ENCODE measurements at places on chromosomes 2 and 18.

GRCh38 chr2:112782234-112782799, 2.0 kb downstream of the IL1A start:
- ATAC-seq: peak; percentile 87

DNA sequence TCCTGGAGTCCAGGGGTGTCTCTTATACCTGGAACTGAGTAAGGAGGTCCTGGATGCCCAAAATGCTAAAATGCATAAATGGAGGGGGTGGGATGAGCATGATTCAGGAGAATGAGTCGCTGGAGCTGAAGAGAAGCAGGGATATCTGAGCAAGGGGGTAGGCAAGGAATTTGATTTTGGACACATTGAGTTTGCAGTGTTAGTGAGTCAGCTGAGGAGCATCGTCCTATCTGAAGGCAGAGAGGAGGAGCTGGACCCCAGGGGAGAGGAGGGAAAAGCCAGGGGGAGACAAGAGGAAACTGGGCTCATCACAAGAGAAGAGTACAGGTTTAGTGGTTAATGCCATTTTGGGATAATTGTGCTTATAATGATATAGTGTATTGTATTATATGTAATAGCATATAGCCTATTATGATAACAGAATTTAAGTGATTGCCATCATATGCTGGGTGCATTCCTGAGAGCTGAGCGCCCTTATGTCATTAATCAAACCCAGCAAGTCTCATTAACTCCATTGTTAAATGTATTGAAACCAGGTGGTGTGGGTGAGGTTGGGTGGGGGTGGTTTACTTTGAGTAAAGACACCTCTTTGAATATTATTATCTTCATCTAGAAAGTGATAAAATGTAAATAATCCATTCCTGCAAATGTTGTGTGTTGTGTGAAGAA, 12.4 kb downstream of the EHD3 start:
- ATAC-seq: no peak

GRCh38 chr18:52844323-52844722, 504.3 kb downstream of the DCC start:
- no peak for ATAC-seq

GRCh38 chr2:104502901-104503300, 351.0 kb upstream of the POU3F3 start:
- no peak for ATAC-seq

DNA sequence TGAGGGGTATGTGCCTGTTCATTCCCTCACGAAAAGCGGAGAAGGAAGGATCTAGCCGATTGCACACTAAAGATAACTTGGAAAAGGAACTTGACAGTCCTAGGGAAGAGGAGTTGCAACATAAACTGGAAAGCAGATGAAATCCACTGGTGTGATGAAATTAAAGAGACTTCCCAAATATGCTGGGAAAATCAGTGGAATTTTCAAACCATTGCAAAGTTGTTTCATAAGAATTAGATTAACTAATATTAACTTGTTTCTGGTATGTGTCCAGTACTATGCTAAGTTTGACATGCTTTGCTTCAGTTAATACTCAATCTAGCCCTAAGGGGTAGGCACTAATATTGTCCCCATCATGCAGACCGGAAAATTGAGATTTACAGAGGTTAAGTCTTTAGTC, 222.7 kb downstream of the IKZF2 start:
- no peak for ATAC-seq

- no peak for ATAC-seq
Measured at GRCh38 chr18:59516356-59517155, 157.5 kb upstream of the LMAN1 start.

GRCh38 chr2:39434233-39434897, 2.7 kb downstream of the MAP4K3 start:
- no peak for ATAC-seq

DNA sequence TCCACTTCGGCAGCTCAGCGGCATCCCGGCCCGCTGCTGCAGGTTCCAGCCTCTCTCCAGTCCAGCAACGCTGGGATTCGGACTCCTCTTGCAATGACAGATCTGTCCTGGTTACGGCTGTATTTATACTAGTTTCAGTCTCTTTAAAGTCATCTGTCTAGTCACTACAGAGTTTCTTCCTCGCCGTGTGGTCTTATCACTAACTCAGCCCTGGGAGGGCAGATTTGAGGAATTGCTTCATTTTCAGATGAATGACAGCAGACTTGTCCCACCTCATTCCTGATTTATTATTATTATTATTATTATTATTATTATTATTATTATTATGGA, 2.2 kb downstream of the KLHL29 start:
- ATAC-seq: no peak

- ATAC-seq: no peak
Measured at GRCh38 chr2:10224734-10225133, 78.0 kb upstream of the HPCAL1 start.

DNA sequence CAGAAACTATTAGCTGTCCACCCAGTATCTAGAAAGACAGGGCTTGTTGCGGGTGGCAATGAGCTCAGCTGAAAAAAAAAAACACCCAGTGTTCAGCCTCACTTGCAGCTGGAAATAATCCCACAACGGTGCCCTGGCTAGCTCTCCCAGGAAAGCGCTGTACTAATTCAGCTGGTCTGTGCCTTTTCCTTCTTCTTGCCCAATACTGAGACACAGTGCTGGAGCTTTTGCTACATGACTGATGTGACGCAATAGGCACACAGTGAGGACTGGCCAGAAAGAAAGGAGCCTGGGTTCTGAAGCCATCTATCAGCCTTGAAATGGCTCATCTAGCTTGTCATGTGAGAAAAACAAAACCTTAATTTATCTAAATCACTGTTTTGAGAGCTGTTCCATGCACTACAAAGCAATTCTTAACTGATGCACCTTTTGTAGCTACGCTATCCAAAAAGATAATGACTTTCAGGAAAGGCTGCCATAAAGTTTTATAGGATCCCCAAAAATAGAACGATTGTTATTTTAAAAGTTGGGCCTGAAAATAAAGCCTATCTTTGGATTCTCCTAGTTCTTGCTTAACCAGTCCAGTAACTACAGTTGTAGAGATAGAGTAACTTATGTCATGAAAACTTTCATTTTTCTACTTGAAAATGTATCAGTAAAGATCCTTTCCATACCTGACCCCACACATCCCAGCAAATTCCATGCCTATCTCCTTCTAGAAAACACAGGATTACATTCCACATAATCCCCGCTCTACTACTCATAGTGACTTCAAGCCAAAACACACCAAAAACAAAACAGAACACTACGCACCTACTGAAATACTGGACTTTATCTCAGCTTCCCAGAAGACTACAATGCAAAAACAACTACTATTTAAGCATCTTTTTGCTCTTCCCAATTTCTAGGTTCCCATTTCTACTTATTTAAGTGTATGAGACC, 15.9 kb downstream of the KIDINS220 start:
- no peak for ATAC-seq

GRCh38 chr18:13614641-13615288, 111.6 kb downstream of the FAM210A start:
- no peak for ATAC-seq

- peak; percentile 88 for ATAC-seq
Measured at GRCh38 chr2:28359222-28360057, 33.2 kb upstream of the FOSL2 start.

DNA sequence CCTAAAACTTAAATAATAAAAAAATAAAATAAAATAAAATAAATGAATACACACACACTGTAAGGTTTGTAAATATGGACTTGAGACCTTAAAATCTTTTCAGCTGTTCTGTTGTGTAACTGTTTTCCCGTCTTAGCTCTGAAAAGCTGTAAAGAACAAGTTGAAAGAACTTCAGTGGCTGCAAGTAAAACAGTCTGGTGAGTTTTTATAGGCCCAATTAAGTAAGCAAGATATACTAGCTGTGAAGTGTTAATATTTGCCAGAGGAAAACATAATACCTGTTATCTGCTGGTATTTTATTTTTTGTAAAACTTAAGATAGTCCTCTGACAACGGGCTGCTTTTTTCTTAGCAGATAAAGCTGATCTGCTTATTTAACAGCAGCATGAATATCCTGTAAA, 176.9 kb upstream of the NRP2 start:
- no peak for ATAC-seq

DNA sequence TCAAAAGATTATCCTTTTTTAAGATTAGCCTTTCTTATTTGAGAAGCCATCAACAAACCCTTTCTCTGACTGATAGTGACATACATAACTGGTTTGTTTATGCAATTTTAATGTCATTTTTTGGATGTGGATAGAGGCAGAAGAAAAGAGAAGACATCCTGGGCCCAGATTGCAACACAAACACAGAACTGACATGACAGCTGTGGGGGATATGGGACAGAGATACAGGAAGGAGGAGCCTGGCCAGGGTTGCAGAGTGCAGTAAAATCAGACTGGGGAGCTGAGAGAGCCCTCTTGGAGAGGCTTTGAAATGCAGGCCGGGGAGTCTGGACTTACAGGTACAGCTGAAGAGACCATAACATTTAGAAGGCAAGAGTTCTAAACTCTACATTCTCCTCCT, 65.1 kb downstream of the SIGLEC15 start:
- no peak for ATAC-seq

DNA sequence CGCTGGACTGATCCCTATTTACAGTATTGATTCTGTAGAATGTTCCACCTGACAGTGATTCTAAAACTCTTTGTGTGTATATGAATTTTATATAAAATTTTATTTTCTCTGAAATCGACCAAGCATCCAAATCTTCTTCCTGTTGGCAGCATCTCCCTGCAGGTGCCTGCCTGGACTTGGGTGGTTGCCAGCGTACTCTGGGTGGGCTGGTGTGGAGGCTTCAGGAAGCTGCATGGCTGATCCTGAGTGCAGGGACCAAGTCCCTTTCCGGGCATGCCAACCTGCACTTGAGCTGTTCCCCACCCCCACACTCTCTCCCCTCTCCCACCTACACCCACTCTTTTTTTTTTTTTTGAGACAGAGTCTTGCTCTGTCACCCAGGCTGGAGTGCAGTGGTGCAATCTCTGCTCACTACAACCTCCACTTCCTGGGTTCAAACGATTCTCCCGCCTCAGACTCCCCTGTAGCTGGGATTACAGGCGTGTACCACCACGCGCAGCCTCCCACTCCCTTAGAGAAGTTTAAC, 53.2 kb upstream of the ALKAL2 start:
- ATAC-seq: no peak

DNA sequence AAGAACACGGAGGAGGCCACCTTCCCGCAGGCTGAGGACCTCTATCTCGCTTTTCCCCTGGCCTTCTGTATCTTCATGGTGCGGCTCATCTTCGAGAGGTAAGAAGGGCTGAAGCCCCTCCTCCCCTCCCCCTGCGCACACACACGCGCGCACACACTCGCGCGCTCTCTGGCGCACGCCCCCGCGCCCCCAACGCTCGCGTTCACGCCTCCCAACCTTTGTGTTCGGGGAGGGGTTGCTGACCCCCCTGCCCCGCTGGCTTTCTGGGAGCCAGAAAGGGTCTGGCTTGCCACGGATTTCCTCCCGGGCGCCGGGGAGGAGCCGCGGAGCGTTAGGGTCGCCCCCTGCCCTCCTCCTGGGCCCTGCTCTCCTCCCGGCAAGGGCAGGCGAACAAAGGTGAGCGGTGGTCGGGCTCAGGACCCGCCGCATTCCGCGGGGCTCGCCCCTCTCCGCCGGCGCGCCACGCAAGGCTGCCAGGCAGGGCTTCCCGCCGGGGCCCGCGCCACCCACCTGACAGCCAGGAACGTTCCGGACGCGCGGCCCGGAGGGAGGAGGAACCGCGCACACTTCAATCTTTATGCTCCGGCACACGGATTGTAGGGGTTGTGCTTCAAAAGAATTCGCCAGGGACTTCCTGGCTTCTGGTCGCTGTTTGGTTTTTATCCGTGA, 583 bp downstream of the CERS6 start:
- ATAC-seq: peak; percentile 32

GRCh38 chr18:43161528-43161927, 46.0 kb upstream of the RIT2 start:
- no peak for ATAC-seq

DNA sequence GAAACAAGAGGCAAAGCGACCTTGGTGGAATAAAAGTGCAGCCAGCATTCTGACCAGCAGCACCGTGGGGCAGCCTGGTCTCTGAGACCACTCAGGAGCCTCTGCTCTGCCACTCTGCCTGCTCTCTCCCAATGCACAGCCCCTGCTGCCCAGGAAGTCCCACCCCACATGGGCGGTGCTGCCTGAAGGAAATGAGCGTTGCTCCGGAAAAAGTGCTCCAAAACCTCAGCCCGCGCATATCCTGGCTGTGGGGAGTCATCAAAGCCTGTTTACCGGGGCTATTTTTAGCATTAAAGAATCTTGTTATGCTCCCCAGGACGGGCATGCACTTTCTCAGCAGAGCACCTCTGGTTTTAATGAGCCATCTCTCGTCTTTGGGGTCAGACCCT, 54.5 kb downstream of the EPAS1 start:
- peak; percentile 58 for ATAC-seq

- ATAC-seq: no peak
Measured at GRCh38 chr2:100207411-100207885, 65.1 kb upstream of the AFF3 start.

GRCh38 chr2:227163998-227164762, at the start of the genes COL4A3 and COL4A4:
Gene COL4A3, plus strand, starts transcription at chr2:227164624. Its CDS starts 103 bp downstream, at chr2:227164727.
Gene COL4A4, minus strand, starts transcription at chr2:227164205. Its CDS starts 16,722 bp downstream, at chr2:227147483.
- peak; percentile 92 for ATAC-seq

DNA sequence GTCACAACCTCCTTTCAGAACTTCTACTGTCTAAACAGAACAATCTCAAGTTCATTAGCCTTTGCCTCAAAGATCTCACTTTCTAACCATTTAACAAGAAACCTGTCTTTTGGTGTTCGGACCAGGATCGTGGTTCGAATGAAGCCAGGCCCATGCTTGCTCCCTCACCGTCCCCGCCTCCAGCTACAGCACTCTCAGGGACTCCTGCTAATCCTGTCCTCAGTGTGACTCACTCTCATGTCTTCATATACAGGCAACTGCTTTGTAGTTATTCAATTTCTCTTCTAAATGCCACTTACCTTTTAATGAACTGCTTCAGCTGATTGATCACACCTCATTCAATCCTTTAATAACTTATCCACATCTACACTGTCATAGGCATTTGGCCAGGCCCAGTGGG, 15.8 kb downstream of the SERTAD2 start:
- ATAC-seq: no peak

GRCh38 chr2:180122874-180123273, 115.8 kb upstream of the CWC22 start:
- no peak for ATAC-seq

DNA sequence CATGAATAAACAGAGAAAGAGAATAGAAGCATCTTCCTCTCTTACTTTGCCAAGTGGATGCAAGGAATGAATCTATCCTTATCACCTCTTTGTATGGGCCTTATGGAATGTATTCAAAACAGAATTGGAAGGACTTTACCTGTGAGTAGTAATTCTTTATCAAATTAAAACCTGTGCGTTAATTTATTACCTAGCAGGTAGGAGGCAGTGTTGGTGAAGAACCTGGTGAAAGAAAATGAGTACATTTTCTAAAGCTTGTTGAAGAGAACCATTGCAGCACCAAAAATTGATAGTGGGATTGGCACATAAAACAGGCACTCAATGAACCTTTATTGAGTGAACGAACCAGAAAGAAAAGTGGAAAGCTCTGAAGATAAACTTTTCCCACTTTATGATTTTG, 1302.1 kb upstream of the CELF4 start:
- ATAC-seq: no peak

GRCh38 chr2:106664669-106665068, 177.5 kb downstream of the CD8B2 start:
- peak; percentile 82 for ATAC-seq

- ATAC-seq: no peak
Measured at GRCh38 chr2:28152585-28153280, 239.9 kb upstream of the FOSL2 start.
